ENCODE measurements at places on chromosomes 1 and 21. TPM values are rescaled to one million over a fixed set of nuclear protein-coding genes. Genes with fewer than 3 reads are reported as not detected.
A peak's percentile ranks its signal among the peaks of the same experiment; 100 is the strongest.

GRCh38 chr1:107434361-107434693 is 293.5 kb downstream of the NTNG1 start:
- no peak for DNase-seq

- DNase-seq: peak; percentile 28
These were observed 3.6 kb downstream of the PRDM16 start for GRCh38 chr1:3072391-3073185.

AMY1B gene
- not detected for total RNA-seq

- no peak for DNase-seq
These were observed 48.2 kb downstream of the COQ8A start for GRCh38 chr1:226988334-226988666.
